Muscle of leg (tissue), 16 donors: ENCODE measurements at places on chromosomes 4 and X. TPM values are rescaled to one million over a fixed set of nuclear protein-coding genes. Genes with fewer than 3 reads are reported as not detected.

Gene IQCM
- total RNA-seq = not detected

Gene TNIP3
- total RNA-seq = 0.04 TPM

Gene SH2D1A
- 1.2 TPM for total RNA-seq

Gene PPP2R2C
- total RNA-seq = 0.09 TPM

Gene MXRA5
- total RNA-seq = 47.2 TPM

GRCh38 chr4:52256522-52256921 lies 205.4 kb downstream of the SPATA18 start:
- DNase-seq = no peak

GRCh38 chr4:137946453-137947174 lies 295.5 kb downstream of the SLC7A11 start:
- no peak for DNase-seq

DNA sequence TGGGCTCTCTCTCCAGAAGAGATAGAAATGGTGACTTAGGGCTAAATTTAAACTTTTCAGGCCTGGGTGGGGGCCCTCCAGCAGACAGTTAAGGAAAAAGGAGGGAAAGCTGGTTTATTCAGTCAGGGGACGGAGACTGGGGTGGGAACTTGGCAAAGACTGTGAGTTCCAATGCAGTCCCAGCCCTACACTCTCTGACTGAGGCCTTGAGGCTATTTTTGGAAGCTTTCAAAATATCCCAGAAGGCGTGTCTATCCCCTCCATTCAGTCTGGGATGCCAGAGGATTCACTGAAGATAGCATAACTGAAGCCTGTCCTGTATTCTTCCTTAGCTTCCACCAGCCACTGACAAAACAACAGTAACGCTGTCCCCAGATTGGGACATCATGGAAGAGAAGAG lies 32.1 kb upstream of the MSN start:
- DNase-seq = peak; percentile 89
